Pancreas (tissue), 10 donors: ENCODE measurements at places on chromosomes 7 and 10.

DNA sequence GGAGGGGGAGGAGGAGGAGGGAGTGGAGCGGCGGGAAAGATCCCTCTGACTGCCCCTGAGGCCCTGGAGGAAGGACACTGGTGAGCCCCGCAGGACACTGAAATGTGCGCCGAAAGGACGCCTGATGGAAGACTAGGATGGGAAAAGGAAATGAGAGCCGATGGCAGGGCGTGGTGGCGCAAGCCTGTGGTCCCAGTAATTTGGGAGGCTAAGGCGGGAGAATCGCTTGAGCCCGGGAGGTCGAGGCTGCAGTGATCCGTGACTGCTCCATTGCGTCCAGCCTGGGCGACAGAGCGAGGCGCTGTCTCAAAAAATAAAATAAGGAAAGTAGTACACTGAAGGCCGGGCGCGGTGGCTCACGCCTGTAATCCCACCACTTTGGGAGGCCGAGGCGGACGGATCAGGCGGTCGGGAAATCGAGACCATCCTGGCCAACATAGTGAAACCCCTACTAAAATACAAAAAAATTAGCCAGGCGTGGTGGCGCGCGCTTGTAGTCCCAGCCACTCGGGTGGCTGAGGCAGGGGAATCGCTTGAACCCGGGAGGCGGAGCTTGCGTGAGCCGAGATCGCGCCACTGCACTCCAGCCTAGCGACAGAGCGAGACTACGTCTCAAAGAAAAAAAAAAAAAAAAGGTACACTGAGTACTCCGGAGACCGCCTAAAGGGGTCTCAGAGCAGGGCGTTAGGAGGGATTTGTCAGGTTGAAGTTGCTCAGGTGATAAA, 561 bp upstream of the HNRNPF start:
- H3K36me3 ChIP-seq, result no peaks in the 10 kb centered on the region
- peaks cover 7% of the 10 kb centered on the region for H3K4me1 ChIP-seq
- H3K27ac ChIP-seq, result peak overlapping the region; percentile 99
- DNase-seq, result no peak
- H3K27me3 ChIP-seq, result no peaks in the 10 kb centered on the region
- H3K4me3 ChIP-seq, result peak overlapping the region; percentile 75

GRCh38 chr10:51340845-51341610, 266.7 kb downstream of the PRKG1 start:
- no peak overlapping the region for H3K4me3 ChIP-seq
- no peak for DNase-seq
- H3K4me1 ChIP-seq, result peaks cover 6% of the 10 kb centered on the region

- no peaks in the 10 kb centered on the region for H3K27me3 ChIP-seq
- no peak overlapping the region for H3K27ac ChIP-seq
- H3K36me3 ChIP-seq, result no peaks in the 10 kb centered on the region
- H3K4me3 ChIP-seq, result no peak overlapping the region
Observed at GRCh38 chr7:122515404-122515803, 183.5 kb downstream of the RNF133 start.

DNA sequence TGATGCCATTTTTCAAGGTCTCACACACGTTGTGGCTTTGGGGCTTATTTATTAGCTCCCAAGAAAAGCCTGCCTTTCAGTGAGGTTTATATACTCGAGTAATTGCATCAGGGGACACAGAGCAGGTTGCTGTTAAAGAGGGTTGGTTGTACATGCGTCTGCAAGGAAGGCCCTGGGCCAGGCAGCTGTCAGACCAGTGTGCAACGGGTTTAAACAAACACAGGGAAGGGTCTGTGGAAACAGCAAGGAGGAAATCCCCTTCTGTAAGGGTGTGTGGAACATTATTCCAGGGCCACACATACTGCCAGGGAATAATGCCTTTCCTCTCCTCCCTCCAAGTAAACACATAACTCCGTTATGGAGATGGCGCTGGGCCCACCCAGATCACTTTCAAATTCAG, 1.7 kb upstream of the CHST15 start:
- peak overlapping the region; percentile 85 for H3K27ac ChIP-seq
- no peaks in the 10 kb centered on the region for H3K27me3 ChIP-seq
- no peak for DNase-seq
- H3K36me3 ChIP-seq, result no peaks in the 10 kb centered on the region

- H3K27ac ChIP-seq, result no peak overlapping the region
- H3K27me3 ChIP-seq, result no peaks in the 10 kb centered on the region
- H3K36me3 ChIP-seq, result no peaks in the 10 kb centered on the region
Observed at GRCh38 chr10:63525021-63525420, 3.8 kb downstream of the REEP3 start.
